Mesenteric fat pad (tissue), 1 donor: ENCODE measurements at places on chromosomes 12 and 14. TPM values are rescaled to one million over a fixed set of nuclear protein-coding genes. Genes with fewer than 3 reads are reported as not detected.

GRCh38 chr12:113899042-113899560 is 67.0 kb downstream of the RBM19 start:
- no peak for DNase-seq

DNA sequence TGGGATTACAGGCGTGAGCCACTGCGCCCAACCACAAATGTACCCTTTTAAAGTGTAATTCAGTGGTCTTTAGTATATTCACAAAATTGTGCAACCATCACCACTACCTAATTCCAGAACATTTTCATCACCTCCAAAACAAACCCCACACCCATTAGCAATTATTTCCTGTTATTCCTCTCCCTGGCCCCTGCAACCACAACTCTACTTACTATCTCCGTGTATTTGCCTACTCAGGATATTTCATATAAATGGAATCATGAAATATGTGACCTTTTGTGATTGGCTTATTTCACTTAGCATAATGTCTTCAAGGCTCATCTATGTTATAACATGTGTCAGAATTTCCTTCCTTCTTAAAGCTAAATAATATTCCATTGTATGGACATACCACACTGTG is 16.0 kb upstream of the AQP2 start:
- DNase-seq, result no peak

GRCh38 chr14:51881636-51882035 is 21.2 kb downstream of the GNG2 start:
- DNase-seq, result no peak

DNA sequence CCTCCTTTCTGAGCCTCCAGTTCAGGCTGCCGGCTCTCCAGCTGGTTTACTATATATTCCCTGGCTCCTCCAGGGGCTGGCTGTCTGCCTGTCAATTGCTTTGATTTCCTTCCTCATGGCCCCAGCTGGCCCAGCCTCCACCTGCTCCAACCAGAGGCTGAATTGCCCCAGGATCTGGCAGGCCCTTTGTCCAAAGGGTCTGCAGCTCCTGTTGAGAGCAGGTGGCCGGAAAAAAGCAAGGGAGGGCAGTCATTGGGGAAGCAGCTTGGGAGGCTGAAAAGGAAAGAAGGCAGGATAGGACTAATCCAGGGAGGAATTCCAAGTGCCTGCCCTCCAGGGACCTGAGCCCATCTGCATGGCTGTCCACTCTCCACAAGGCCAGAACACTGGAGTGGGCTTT is 25.3 kb downstream of the PAH start:
- DNase-seq, result no peak

DNA sequence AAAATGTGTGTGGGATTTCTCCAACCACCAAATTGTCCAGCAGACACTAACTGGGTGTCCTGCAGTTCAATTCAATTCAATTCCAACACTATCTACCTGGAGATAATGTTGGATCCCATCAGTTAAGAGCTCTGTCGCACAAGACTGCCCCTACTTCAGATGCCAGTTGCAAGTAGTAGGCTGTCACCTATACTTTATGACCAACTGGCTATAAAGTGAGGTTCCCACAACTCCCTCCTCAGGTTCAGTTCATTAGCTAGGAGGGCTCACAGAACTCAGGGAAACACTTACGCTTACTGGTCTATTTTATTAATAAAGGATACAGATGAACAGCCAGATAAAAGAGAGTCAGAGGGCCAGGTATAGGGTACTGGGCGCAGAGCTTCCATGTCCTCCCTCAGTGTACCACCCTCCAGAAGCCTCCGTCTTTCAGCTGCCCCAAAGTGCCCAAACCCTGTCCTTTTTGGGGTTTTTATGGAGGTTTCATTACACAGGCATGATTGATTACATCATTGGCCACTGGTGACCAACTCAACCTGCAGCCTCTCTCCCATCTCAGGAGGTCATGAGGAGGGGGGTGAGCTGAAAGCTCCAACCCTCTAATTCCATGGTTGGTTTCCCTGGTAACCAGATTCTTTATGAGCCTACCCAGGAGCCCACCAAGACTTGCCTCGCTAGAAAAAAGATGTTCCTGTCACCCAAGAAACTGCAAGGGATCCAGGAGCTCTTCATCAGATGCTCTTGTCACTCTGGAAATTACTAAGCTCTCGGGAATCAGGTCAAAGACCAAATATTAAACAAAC is 7.5 kb upstream of the SERPINA5 start:
- peak; percentile 39 for DNase-seq

Gene TAC3
- total RNA-seq, result not detected

Gene KRT80
- total RNA-seq, result not detected
